ENCODE measurements at places on chromosomes 2 and 18.

GRCh38 chr2:40299781-40300180, 152.1 kb downstream of the SLC8A1 start:
- no peak for DNase-seq

- peak; percentile 8 for DNase-seq
Measured at GRCh38 chr2:110679337-110679707, 1.5 kb upstream of the BUB1 start.

DNA sequence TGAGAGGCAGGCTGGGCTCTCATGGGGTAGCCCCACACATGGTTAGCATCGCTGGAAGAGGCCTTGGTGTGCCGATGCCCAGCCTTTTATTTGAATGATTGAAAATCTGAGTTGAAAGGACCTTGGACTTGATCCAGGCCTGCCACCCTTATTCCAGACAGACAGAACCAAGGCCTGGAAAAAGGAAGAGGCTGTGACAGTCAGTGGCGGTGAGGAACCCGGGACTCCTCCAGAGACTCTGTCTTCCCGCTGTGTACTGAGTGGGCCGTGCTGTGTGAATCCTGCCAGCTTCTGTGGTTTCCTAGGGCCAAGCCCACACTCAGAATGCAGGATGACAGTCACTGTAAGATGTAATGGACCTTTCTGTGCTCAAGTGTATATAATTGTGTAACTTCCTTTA, 218.5 kb downstream of the LDLRAD4 start:
- DNase-seq: peak; percentile 52

DNA sequence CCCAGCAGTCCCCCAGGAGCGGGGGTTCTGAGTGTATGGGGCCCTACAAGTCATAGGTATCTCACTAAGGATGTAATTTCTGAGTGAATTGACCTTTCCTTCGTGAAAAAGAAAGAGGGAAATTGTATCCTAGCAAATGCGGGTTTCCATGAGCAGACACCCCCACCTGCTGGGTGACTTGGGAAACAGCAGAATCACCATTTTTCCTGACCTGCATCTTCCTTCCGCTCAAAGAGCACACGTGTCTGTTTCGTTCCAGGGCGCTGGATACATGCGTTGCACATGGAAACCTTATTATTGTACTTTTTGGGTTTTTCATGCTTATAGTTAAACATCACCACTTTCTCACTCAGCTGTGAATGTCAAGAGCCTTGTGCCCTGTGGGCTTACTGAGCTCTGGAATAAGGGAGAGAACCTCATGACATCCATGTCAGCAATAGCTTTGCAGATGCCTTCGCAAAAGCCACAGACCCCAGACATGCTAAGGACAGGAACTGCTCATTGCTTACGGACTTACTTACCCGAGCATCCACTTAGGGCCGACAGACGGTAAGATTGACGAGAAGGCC, 132.8 kb downstream of the TPO start:
- DNase-seq: peak; percentile 15

GRCh38 chr18:24272229-24272525, 125.4 kb downstream of the OSBPL1A start:
- DNase-seq: no peak
